GM06990 (cell line): ENCODE measurements at places on chromosomes 16 and 17.

GRCh38 chr17:68542698-68543463, 30.7 kb downstream of the PRKAR1A start:
- no peak for DNase-seq

DNA sequence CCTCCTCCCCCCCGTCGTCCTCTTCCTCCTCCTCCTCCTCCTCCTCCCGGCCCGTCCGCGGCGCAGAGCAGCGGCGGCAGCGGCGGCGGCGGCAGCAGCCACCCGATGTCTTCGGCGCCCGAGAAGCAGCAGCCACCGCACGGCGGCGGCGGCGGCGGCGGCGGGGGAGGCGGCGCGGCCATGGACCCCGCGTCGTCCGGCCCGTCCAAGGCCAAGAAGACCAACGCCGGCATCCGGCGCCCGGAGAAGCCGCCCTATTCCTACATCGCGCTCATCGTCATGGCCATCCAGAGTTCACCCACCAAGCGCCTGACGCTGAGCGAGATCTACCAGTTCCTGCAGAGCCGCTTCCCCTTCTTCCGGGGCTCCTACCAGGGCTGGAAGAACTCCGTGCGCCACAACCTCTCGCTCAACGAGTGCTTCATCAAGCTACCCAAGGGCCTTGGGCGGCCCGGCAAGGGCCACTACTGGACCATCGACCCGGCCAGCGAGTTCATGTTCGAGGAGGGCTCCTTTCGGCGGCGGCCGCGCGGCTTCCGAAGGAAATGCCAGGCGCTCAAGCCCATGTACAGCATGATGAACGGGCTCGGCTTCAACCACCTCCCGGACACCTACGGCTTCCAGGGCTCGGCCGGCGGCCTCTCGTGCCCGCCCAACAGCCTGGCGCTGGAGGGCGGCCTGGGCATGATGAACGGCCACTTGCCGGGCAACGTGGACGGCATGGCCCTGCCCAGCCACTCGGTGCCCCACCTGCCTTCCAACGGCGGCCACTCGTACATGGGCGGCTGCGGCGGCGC, at the start of gene FOXF1:
TSS of gene FOXF1 (plus strand) at position 63 of the 797 bp plus-strand sequence. CDS start at position 106, 43 bp downstream.
- DNase-seq, result no peak

GRCh38 chr16:58110571-58111301, 18.4 kb downstream of the CFAP20 start:
- no peak for DNase-seq

GRCh38 chr17:74730491-74731346, 6.3 kb upstream of the RAB37 start:
- DNase-seq, result no peak

- no peak for DNase-seq
Measured at GRCh38 chr17:79706931-79707850, 23.6 kb upstream of the ENPP7 start.

GRCh38 chr16:56732366-56732765, 2.4 kb downstream of the NUP93 start:
- DNase-seq, result peak; percentile 22

DNA sequence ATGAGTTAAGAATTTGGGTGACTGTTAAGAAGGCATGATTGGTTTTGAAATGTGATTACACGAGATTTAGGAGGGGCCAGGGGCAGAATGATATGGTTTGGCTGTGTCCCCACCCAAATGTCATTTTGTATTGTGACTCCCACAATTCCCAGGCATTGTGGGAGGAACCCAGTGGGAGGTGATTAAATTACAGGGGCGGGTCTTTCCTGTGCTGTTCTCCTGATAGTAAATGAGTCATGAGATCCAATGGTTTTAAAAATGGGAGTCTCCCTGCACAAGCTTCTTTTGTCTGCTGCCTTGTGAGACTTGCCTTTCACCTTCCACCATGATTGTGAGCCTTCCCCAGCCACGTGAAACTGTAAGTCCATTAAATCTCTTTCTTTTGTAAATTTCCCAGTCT, 34.6 kb downstream of the TMEM100 start:
- no peak for DNase-seq

DNA sequence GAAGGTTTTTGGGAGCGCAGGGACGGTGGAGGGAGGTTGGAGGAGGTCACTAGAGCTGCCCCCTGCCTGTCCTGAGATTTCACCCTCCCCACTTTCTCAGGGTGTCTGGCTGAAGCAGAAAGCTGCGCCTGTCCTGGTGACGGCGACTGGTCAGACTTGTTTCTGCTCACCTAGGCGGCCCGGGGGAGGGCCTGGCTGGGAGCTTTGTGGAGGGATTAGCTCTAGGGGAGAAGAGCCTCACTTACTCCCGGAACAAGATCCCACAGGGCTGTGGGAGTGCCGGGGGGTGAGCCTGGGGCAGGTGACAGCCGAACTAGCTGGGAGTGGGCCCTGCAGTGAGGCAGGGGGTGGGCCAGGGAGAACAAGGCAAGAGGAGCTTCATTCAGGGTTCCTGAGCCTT, 11.5 kb downstream of the NHERF1 start:
- DNase-seq, result no peak

- peak; percentile 50 for DNase-seq
Measured at GRCh38 chr17:41678907-41679739, 9.6 kb upstream of the EIF1 start.

- DNase-seq, result no peak
Measured at GRCh38 chr16:5022521-5022920, 11.2 kb downstream of the NAGPA start.
